Activated T-helper 1 cell treated with anti-CD3 and anti-CD28 coated beads, Interleukin-2, amount 50 U/mL, for 16 hours (primary cell): ENCODE measurements at places on chromosomes 1 and 21.

DNA sequence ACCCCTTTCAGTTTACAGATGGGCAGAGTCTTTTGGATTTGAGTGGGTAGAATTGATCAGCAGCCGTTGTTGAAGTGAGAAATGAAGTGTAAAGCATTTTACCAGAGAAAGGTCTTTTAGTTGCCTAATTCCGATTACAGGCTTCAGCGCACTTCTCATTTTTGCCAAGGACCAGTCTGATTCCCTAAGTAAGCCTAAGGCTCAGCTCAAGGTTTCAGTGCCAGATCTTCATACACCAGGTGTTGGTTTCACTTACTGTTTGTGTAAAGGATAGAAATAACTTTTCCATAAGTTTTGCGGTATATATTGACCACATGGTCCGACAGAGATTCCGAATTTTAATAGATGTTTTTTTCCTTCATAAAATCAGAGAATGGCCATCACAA, 83.9 kb upstream of the BMP8A start:
- DNase-seq, result no peak

DNA sequence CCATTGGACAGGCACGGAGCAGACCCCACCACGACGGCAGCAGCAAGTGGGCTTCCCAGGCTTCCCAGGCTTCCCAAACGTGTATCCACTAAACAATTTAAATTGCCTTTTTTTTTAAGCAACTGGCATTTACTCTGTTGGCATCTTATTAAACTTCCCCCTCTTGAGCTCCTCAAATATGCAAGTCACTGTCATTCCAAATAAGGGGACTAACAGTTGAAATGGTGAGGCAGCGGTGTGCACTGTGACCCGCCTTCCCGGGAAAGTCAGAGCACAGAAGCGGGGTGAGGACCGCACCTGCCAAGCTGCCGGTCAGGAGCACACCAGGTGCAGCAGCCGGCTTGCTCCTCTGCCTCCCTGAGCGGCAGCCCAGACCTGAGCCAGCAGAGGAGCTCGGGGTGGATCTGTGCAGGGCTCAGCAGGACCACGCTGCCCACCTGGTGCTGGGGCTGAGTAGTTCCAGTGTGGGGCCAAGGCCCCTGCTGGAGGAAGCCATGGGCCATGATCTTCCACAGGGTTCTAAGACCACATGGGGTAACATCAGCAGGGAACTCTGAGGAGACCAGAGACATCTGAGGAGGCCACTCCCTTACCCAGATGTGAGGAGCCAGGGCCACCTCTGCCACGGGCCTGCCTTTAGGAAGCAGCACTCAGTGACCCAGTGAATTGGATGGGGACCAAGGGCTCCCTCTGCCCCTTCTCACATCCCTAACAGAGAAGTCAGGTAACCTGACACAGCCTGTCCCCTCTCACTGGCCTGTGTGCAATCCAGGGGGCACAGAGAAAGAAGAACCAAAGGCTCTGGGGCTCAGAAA, 245.4 kb downstream of the NPHP4 start:
- no peak for DNase-seq

- DNase-seq, result no peak
Observed at GRCh38 chr1:92989253-92989652, 28.0 kb upstream of the DIPK1A start.

- DNase-seq, result no peak
Observed at GRCh38 chr1:231855361-231855760, 228.8 kb downstream of the DISC1 start.

- no peak for DNase-seq
Observed at GRCh38 chr1:219223496-219223895, 49.8 kb downstream of the LYPLAL1 start.

- no peak for DNase-seq
Observed at GRCh38 chr1:33180226-33180910, 1.5 kb downstream of the TRIM62 start.

DNA sequence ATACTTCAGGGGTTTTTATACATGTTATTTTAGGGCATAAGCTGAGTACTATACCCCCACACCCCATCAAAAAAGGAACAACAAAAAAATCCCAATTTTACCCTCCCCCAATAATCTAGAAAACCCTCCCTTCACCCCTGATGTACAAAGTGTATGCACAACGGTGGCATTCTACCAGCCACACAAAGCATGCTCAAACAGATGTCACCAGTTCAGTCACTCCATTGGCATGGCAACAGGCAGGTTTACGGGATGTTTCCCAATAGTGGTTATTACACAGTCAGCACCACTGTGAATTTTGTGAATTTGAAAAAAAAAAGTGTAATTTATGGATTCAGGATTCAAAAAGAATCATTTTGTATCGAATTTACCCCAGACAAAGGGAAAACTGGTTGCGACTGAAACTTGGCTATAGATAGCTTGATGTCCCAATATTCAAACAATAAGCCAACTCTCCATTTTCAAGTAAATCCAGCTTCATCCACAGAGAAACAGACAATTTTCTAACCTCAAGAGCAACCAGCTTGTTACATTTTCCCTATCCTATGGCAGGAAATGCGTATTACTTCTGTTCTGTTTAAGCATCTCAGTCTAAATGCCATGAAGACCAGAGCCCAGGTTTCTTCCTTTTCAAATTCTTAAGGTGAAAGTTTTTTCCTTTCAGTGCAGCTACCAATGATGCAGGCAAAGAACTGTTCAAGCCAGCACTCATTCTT, 34.0 kb upstream of the SLC45A3 start:
- no peak for DNase-seq

- DNase-seq, result no peak
Observed at GRCh38 chr1:179121159-179121938, 39.5 kb downstream of the TOR3A start.

DNA sequence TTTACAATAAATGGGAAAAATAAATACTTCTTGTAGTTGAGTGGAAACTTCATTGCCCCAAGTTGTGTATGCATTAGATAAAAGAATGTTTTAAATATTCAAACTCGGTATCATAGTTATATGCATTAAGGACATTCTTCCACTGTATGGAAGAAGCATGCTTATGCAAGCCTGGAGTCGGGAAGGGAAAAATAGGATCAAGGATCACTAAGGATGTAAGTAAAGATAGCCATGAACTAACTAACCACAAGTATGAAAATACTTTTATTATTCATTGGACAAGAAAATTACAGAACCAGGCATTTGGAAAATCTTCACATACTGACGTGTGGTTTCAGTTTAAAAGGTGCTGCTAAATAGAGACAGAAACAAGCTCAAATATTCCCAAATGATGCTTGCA, 26.9 kb upstream of the DPYD start:
- DNase-seq, result no peak

DNA sequence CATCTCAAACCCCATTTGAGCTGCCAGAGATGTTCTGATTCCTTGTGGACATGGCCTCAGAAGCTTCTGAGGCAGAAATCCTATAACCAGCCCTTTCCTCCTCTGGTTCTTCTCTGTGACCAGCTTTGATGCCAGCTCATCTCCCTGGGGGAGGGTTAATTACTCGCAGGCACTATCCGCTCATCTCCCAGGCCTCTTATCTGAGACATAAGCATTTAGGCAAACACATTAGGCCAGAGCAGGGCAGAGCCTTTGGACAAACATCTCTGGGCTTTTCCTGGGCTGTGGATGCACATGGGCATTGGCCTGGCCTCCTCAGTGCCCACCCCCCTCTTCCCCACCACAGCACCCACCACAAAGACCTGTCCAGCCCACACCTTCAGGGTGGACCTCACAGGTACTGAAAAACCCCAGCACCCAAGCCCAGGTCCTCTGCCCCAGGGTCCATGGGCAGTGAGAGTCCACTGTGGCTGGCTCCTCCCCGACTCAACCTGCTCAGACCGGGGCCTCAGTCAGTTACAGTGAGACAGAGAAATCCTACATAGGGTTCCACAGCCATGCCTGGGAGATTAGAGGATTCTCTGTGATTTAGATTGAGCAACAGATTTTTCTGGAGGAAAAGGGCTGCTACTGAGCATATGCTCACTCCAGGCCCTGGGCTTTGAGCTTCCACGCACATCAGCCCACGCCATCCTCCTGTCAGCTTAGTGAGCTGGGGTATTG, 26.9 kb downstream of the IGSF21 start:
- DNase-seq, result no peak

GRCh38 chr1:232386294-232386693, 243.6 kb downstream of the SIPA1L2 start:
- DNase-seq, result no peak

DNA sequence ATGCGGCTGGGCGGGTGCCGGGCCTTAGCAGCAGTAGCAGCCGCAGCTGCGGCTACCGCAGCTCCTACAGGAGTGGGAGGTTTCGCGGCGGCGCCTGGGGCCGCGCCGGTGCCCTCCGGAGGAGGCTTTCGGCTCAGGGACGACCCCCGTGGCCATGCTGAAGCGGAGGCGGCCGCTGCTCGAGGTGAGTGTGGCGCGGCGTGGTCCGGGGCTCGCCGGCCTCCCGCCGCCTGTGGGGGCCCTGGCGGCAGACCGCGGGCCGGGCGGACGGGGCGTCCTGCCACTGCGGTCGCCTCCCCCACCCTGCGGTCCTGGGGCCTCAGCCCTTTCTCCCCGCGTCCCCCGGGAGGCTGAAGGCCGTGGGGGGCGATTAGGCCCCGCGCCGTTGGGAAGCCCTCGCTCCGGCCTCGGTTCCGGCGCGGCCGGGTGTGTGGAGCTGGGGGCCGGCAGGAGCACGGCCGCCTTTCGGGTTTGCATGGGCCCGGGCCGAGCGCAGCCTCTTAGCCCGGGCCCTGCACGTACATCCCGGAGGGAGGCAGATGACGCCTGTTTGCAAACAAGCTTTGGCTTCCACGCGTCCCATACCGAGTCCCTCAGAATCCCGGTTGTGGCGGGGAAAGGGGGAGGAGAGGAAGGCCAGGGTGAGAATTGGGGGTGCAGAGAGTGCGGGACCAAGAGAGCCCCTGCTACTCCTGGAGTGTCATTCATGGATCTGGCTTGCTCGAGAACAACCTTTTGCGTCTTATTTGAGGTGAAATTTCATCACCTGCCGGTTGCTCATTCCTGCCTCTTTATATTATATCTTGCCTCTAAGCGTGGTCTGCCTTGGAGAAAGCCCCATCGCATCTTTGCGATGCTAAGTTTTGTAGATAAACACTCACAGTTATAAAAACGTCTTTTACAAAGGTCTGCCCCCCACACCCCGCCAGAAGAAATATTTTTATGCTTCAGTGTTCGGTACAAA, 613 bp downstream of the ZFYVE9 start:
- no peak for DNase-seq
